AG09319 (cell line): ENCODE measurements at places on chromosomes 1 and 21.

GRCh38 chr1:17688217-17688810, 66.8 kb upstream of the ACTL8 start:
- no peak for DNase-seq

- DNase-seq = no peak
Observed at GRCh38 chr21:40568807-40569206, 278.2 kb downstream of the DSCAM start.

DNA sequence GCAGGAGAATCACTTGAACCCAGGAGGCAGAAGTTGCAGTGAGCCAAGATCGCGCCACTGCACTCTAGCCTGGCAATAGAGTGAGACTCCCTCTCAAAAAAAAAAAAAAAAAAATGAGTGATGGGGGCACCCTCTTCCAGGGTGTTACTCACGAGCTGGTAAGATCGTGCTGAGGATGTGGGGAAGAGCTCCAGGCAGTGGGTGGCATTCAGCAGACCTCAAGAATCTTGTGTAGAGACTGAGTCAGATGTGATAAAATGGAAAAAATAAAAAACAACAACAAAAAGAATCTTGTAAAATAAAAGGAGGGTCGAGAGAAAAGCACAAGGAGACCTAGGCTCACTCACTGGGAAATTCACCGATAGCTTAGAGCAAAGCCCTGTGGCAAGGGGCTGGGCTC, 38.5 kb downstream of the EPHA2 start:
- no peak for DNase-seq

DNA sequence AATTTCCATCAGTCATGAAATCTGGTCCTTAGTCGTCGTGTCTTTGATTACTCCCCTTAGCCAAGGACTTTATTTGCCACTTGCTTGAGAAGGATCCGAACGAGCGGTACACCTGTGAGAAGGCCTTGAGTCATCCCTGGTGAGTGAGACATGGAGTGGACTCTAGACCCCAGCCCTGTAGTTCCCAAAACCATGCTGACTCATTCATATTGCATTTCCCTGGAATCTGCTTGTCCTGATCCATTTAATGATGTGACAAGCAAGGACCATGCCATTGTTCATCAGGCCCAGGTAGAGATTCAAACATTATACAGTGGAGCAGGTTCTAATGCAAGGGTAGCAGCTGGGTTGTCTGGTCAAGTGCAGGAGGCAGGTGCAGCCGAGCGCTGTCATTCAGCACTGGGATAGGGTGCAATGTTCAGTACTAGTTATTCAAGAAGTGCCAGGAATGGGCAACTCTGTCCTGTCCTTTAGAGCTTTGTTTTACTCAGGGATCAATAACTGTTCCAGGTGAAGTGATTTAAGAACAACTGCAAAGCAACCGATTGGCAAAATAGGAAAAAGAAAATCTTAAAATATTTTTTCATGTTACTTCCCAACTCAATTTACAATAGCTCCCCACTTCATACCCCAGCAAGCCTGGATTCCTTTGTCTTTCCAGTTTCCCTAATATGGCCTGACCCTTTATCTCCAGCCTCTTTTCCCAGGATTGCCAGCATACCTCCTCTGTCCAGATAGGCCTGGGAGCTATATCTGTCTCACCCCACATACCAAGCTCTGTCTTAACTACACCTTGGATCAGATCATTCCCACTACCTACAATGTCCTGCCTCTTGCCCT, 26.5 kb downstream of the CAMK1G start:
- DNase-seq = no peak

- DNase-seq = no peak
Observed at GRCh38 chr1:160777486-160778089, 18.4 kb upstream of the LY9 start.

DNA sequence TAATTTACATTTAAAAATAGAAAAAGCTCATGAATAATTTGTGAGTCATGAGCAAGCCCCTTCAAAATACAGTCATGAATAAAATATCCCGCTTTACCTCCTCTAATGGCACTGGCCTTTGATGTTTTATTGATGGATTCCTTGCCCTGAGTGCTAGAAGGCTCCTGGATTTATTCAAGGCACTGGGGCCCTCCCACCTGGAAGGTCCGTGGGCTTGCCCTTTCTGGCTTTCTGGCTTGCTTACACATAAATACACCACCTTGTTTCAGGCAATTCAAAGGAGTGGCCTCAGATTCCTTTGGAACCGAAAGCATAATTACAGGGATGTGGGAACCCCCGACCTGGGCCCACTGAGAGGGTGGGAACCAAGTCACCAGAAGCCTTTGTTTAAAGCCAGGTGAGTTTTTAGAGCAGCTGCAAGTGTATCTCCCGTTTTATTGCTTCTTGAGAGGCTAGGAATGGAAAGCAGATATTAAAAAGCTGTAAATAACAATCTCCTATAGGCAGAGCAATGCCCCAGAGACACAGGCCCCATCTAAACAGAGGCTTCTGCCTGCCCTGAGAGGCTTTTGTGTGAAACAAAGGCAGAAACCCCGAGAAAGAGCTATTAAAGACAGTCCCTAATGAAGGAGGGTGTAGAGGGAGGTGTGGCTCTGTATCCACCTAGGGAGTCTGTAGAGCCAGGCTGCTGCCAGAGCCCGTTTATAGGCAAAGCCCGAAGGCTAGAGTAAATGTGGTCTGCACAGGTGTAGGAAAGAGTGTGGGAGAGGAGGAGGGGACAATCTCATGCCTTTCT, 126.4 kb downstream of the FAM78B start:
- no peak for DNase-seq

DNA sequence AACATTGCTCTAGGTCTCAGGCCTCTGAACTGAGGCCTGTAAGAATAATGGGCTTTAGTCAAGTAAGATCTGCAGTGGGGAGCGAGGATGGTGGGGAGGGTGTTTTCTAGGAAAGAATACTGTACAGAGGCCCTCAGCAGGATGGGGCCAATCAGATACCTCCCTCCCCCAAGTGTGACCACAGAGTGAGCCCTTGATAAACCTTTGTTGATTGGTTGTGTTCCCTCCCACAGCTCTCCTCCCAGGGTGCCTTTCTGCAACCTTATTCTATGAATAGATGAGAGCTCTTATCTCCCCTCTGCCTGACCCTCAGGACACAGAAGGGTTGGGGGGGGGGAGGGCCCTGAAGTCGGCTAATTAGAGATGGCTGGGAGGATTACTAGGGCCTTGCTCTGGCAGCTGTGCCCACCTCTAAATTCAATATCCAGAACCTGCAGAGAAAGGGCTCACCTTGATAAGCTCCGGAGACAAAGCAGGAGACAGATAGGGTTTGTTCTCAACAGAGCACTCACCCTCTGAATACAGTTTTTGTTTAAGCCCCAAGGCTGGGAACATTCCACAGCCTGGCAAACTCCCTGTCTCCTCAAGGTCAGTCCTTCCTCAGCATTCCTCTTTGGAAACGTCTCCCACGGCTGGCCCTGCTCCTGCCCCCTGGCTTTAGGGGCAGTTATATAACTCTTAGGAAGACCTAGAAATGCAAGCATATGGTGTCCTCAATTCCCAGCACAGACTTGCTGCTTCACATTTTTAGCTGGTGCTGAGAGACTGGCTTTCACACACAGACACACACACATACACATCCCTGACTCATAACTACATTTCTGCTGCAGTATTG, 42.9 kb downstream of the ATP1A1 start:
- DNase-seq = no peak

DNA sequence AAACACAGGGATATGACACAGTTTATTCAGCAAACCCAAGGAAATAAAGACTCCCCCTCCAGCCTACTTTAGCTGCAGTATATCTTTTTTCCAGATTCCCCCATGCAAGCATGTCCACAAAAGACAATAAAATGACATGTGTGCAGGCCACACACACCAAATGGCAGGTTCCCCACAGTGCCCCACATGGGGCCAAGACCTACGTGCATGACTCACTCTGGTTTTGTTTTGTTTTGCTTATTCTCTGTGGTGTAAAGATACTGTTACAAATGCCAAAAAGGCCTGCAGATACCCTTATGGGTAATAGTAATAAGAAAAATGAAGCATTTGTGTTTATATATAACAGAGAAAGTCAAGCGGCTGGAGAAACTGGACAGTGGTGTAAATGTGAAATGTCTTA, 71.6 kb downstream of the RD3 start:
- no peak for DNase-seq

DNA sequence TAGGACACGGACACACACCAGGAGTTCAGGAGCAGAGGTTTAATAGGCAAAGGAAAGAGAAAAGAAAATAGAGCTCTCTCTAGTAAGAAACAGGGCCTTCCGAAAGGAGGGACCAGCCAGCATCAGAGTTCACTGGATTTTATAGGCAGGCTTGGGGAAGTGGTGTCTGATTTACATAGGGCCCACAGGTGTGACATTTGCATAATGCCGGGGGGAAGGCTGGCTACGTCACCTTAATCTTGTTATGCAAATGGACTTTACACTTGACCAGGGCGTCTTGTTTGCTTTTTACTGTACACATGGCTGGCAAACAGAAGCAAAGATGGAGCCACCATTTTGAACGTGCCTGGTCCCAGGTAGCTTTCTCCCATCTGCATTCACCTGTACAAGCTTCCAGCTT, at the start of gene OR14A16:
TSS of gene OR14A16 (minus strand) at position 97 of the 400 bp plus-strand sequence. CDS start 8,390 bp downstream, outside the sequence.
- DNase-seq = no peak

GRCh38 chr1:241532162-241532531, at the start of gene KMO:
KMO (plus strand) TSS chr1:241532378; CDS start chr1:241532445, 67 bp downstream.
- DNase-seq = no peak

- no peak for DNase-seq
Observed at GRCh38 chr1:109490934-109491302, 3.0 kb upstream of the CYB561D1 start.

- peak; percentile 7 for DNase-seq
Observed at GRCh38 chr1:113021430-113022085, 51.4 kb upstream of the LRIG2 start.

- no peak for DNase-seq
Observed at GRCh38 chr1:27346991-27347624, 5.3 kb downstream of the SYTL1 start.

- DNase-seq = peak; percentile 44
Observed at GRCh38 chr1:45359882-45360513, 19.8 kb upstream of the MUTYH start.

DNA sequence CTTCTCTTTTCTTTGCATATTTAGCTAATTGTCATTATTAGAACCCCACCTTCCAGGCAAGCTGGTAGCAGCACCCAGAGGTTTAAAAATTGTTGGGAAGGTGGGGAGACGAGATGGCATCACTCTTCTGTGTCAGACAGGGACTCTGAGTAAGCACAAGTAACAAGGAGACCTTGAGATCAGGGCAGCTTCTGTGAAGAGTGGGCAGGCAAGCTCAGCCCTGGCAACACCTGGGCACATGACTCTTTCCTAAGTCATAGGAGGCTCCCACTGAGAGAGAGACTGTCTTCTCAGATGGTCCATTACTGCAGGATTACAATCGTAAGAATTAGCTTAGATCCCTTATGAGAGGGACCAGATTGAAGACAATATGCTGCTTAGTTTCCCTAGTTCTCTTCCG, 183.5 kb downstream of the BRINP2 start:
- DNase-seq = no peak

- no peak for DNase-seq
Observed at GRCh38 chr1:207619871-207620542, 24.9 kb upstream of the CR1L start.

- no peak for DNase-seq
Observed at GRCh38 chr1:8523666-8524206, 205.8 kb downstream of the SLC45A1 start.

DNA sequence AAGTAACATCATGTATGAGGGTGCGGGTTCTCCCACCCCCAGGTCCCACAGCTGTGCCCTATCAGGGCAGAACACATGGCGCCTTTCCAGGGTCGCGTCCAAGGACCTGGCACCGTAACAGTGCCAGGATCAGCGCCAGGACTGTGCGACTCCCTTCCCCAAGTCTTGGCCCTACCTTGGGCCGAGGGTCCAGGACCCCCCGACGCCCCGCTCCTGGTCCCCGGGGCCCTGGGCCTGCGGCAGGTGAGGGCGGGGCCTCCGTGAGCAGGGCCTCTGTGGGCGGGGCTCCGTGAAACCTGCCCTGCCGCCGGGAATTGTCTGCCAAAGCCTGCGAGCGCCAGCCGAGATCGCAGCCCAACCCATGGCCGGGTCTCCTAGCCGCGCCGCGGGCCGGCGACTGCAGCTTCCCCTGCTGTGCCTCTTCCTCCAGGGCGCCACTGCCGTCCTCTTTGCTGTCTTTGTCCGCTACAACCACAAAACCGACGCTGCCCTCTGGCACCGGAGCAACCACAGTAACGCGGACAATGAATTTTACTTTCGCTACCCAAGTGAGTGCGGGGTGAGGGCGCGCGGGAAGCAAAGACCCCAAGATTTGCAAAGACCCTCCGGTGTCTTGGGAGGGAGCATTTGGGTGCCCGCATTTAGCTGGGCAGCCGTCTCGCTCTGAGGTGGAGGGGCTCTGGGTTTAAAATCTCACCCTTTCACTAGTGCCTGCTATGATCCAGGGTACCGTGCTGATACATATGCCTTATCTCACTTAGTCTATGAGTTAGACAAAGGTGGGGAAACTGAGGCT, at the start of gene RHBG:
TSS of gene RHBG (plus strand) at position 323 of the 796 bp plus-strand sequence. CDS start at position 362, 39 bp downstream.
- DNase-seq = no peak

DNA sequence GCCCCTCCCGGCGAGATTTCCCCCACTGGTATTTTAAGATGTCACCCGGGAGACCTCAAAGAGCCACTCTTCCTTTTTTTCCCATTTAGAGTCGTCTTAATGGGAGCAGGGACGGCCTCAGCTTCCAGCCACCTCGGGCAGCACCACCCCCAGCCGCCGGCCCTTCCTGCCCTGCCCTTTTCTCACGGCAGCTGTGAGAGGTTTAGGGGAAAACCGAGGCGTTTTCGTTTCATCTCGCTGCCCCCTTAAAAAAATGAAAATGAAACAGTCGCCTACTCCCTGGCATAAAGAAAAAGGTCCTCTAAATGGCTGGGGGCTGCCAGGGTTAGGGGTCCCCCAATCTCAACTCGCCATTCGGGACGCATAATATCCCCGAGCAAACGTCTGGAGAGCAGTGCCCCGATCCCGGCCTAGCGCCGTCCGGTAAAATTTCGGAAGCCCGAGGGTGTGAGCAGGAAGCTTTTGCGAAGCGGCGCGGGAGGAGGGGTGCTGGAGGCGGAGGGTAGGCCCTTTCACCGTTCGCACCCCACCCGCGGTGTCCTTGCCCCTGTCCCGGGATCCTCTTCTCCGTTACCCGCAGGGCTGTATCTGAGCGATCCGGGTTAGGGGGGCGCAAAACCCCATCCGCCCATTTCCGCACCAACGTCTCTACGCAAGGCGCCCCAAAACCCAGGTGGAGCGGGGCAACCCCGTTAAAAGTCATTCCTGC, 1.2 kb downstream of the RUNX3 start:
- DNase-seq = no peak

DNA sequence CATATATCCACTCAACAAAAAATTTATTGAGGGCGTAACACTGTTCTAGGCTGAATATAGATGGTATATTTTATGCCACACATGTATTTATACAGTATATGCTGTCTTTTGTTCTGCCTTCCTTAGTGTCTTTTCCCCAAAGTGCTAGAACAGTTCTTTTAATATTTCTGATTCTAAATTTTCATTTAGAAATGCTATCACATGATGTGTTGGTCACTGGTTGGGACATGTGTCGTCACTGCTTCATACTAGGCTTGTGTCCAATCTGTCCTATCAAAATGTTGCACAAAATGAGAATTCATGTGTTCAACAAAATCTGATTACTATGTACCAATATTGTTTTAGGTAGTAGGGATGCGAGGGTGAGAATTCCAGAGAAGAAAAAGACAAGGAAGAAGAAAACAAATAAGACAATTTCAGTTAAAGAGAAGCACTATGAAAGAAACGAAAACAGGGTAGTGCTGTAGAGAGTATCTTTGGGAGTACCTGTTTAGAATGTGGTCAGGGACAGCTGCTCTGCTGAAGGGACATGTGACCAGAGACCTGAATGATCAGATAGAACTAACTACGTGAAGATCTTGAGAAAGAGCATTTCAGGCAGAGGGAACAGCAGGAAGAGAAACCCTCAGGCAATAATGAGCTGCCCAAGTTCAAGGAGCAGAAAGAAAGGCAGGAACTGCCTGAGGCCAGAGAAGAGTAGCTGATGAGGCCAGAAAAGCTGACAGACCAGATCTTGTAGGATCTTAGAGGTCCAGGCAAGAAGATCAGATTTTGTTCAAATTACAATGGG, 1.3 kb downstream of the KMO start:
- no peak for DNase-seq
